ENCODE measurements at places on chromosomes 1 and 21.
A peak's percentile ranks its signal among the peaks of the same experiment; 100 is the strongest.

- no peak for DNase-seq
Observed at GRCh38 chr1:236663934-236664333, 22.4 kb upstream of the ACTN2 start.

DNA sequence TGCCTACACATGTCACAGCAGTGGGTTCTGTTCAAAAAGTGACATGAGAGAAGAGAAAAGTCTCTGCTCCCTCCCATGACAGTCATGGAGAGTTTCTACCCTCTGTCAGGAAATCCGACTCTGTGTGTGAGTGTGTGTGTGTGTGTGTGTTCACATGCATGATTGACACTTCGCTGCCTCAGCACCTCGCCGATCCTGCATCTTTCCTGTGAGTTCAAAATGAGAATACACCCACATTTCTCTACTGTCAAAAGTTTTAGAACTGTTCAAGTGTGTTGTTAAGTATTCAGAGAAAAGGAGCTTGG is 46.2 kb upstream of the COX20 start:
- DNase-seq = no peak

- no peak for DNase-seq
Observed at GRCh38 chr1:248850536-248851251, 8.2 kb downstream of the ZNF692 start.

DNA sequence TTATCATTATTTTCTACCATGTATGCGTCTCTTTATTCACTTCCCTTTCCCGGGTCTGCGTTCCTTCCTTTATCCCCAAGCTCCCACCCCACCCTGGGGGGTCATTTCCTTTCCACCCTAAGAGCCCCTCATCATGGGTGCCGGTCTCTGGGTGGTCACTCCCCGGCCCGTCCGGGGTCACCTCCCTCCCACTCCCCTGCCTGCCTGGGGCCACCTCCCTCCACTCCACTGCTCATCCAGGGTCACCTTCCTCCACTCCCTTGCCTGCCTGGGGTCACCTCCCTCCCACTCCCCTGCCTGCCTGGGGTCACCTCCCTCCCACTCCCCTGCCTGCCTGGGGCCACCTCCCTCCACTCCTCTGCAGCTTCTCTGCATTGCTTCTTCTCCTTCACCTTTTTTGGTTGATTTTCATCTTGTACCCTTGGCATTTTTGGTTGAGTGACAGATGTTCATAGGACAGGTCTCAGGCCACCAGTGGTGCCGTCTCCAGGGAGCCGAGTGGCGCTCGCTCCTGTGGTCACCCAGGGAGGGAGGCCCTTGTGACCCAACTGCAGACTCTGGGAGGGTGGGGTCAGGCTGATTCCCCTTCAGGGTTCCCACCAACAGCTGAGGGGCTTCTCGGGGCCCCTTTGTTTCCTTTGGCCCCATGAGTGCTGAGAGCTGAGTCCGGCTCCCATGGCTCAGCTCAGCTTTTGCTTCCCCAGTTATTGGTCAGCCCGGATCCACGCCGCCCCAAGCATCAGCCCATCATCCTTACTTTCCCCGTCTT is 48.6 kb upstream of the PCBP3 start:
- no peak for DNase-seq

GRCh38 chr1:40665335-40666171 is at the start of gene RIMS3:
TSS of gene RIMS3 (minus strand) at chr1:40665682. CDS start at chr1:40641925, 23,757 bp downstream.
- DNase-seq = peak; percentile 17
